Lung microvascular endothelial cell (primary cell): ENCODE measurements at places on chromosomes 6 and 20. TPM values are rescaled to one million over a fixed set of nuclear protein-coding genes. Genes with fewer than 3 reads are reported as not detected.

ELOVL4 gene
- under 0.01 and 0.22 TPM in 2 replicates for total RNA-seq

EEF1A2 gene
- total RNA-seq: 5.2 and 14.8 TPM in 2 replicates

OPRM1 gene
- total RNA-seq: not detected in 2 replicates

SRMS gene
- total RNA-seq: not detected in 2 replicates

PEX6 gene
- total RNA-seq: 6.3 and 19.2 TPM in 2 replicates

REM1 gene
- under 0.01 TPM in 1 of 2 replicates, not detected in the other for total RNA-seq

EMILIN3 gene
- total RNA-seq: under 0.01 TPM in 1 of 2 replicates, not detected in the other

HMGN3 gene
- 44.0 and 61.1 TPM in 2 replicates for total RNA-seq

PNLDC1 gene
- not detected in 2 replicates for total RNA-seq

ZNF831 gene
- under 0.01 and 0.20 TPM in 2 replicates for total RNA-seq

NEU1 gene
- 41.2 and 50.0 TPM in 2 replicates for total RNA-seq

- peak; percentile 44 for DNase-seq
These were observed 131.2 kb downstream of the PFDN4 start for GRCh38 chr20:54339093-54339492.

DNA sequence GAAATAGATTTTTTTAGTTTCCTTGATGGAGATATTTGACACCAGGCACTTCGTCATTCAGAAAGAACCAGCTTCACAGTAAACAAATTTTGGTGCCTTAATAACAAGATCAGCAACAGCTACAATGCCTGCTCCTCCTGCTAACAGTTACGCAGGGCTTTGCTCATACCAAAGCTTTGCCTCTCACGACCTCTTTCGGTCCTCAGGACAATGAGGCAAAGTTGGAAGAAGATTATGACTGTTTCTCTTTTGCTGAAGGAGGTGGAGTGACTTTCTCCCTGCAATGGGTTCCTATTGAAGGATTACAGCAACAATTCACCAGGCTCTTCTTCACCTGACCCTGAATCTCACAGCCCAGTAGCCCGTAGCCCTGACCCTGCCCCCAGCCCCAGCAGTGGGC, 440.1 kb downstream of the PREX1 start:
- DNase-seq: no peak

DNA sequence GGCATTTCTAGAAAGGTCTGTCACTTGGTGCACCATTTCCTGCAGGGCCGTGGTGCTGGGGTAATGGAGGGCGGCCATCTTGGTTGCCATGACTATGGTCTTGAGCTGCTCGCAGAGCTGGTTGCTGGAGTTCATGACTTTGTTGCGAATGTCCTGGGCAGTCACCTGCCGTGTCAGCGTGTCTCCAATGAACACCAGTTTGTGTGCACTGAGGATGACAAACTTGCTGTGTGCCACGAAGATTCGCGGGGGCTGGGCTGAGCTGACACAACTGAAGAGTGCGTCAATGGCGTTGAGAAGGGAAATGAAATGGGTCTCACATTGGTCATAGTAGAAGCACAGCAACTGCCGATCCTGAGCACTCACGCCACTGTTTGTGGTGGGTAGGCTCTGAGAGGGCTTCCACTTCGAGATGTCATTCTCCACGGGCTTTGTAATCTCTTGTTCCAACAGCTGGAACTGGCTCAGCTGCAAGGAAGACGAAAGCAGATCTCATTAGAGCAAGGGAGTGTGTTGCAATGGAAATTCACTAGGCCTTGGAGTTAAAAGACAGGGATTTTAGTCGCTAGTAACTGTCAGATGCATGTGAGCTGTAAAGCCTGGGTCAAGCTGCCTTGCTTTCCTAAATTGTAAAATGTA, 47.1 kb downstream of the NEDD9 start:
- peak; percentile 2 for DNase-seq

GRCh38 chr6:148954934-148955333, 208.1 kb downstream of the UST start:
- no peak for DNase-seq

GRCh38 chr20:10793766-10794165, 120.0 kb upstream of the JAG1 start:
- no peak for DNase-seq

DNA sequence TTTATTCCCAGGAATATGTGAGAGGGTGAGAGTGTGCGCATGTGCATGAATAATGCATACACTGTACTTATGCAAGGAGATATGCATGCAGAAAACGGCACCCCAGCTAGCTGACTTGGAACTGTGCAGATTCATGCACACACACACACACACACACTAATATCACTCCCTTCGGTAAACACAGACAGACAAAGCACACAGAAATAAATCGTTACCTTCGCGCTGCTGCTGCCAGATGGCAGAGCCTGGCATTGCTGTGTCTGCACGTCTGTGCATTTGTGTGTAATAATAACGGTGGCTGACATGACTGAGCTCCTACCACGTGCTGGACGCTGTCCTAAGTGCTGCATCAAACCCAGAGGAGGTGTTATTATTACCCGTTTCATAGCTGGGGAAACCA, 36.8 kb downstream of the PREX1 start:
- DNase-seq: peak; percentile 27

- DNase-seq: no peak
These were observed 219.0 kb downstream of the BMP7 start for GRCh38 chr20:57047281-57048026.

DNA sequence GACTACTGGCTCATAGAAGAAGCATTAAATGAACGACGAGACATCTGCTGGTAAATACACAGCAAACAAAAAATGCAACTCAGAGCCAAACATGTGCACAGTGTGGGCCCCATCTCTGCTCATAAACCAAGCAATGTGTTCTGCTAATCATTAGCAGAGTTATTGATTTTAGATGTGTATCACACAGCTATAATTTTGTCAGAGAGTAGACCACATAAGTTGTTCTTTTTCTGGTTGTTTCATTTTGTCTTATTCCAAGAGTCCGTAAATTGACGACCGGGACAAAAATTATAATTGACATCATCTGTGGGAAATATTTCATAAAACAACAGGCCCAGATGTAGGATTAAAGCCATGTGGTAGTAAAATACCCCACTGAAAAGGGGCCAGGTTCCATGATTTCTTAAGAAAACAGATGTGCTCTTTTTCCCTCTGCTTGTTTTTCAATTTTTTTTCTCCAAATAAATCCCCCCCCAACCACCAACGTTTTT, 423.6 kb downstream of the HAO1 start:
- DNase-seq: no peak

GRCh38 chr20:40173872-40174271, 515.2 kb downstream of the MAFB start:
- no peak for DNase-seq

GRCh38 chr20:60300374-60300773, 342.2 kb downstream of the CDH26 start:
- DNase-seq: no peak

DNA sequence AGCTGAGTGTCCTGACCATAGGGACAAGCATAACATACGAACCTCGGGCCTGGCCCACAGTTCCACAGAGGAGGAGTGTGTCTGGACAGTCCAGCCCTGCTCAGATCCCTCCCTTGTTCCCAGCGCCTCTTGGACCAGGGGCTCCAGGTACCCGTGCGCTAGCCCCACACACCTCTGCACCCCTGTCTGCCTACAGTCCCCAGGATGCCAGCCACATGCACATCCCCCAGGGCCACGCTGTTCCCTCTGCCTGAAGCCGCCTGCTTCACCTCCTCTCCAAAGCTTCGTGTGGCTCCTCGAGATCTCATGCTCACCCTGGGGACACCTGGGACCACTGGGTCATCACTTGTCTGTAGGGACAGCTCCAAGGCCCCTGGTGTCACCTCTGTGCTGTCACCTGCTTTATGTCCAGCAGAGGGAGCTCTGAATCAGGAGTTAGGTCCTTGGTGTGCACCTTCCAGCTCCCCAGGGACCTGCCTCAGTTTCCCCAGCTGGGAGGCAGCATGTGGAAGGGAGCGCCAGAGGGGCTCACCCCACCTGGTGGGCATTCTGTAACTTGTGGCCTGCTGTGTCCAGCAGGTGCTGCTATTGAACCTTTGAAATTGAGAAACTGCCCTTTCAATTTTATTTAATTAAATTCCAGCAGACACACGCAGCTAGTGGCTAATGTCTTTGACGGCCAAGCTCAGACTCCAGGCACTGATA, 7.3 kb upstream of the YTHDF1 start:
- peak; percentile 47 for DNase-seq

- DNase-seq: no peak
These were observed 142.1 kb downstream of the BMP2 start for GRCh38 chr20:6909608-6910007.

DNA sequence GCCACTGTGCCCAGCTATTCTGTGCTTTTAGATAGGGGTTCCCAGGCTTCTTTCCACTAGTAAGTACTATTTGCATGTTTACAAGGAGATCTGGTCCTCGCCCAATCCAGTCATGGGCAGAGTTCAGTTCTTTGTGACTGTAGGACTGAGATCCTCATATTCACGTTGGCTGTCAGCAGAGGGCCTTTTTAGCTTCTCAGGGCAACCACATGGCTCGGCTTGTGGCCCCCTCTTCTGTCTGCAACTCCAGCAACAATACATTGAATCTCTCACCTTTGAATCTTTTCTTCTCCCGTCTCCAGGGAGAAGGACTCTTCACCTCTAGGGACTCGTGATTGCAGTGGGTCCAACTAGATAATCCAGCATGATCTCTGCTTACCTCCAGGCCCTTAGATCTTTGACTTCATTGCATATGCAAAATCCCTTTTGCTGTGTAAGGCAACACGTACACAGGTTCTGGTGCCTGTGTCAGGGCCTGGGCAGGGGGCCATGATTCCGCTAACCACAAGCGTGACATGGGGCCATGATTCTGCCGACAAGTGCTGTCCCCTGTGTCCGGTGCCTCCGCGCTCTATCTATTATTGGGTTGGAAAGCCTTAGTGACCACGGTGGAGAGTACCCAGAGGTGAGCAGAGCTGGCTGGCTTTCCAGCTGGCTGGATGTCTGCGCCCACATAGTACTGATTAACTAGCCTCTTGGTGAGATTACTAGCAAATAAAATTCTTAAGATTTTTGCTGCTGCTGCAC, 5.1 kb downstream of the CCR6 start:
- DNase-seq: no peak

GRCh38 chr20:41249411-41250281, 67.9 kb downstream of the ZHX3 start:
- DNase-seq: peak; percentile 68

DNA sequence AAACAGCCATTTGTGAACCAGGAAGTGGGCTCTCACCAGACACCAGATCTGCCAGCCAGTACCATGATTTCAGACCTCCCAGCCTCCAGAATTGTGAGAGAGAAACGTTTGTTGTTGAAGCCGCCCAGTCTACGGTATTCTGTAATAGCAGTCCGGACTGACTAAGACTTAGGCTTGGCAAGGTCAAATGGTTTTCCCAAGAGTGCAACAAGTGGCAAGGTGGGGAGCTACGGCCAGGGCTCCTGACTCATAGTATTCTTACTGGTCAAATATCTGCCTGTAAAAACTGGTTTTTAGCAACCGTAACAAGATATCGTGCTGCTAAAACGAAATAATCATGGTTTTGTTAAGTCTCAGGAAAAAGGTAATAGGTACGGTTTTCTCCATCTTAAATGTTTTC, 37.8 kb downstream of the MCUR1 start:
- no peak for DNase-seq

DNA sequence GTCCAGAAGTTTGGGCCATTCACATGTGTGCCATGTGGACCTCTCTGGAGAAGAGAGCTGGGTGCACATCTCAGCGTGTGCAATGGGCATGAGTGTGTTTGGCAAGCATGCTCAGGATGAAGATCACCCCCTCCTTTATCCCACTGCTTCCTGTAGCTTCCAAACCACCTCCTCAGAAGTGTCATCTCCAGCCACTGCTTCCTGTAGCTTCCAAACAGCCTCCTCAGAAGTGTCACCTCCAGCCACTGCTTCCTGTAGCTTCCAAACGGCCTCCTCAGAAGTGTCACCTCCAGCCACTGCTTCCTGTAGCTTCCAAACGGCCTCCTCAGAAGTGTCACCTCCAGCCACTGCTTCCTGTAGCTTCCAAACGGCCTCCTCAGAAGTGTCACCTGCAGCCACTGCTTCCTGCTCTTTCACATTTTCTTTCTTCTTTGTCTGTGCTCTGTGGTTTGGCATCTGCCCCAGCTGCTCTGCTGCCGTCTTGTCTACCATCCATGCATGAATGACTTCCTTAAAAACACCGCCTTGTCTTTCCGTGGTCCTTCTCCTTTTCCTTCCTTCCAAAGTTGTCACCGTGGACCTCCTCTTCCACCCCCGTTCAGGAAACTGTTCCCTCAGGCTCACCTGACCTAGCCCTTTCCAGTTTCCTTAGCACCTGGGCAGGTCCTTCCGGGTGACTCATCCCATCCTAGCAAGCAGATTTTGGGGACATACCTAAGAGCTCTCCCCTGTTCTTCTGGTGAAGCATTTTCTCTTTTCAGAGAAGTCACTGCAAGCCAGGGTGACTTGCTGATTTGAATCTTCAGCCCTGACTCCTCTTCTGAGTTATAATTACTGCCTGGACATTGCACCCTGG, 43.5 kb upstream of the TIAM2 start:
- DNase-seq: no peak

- no peak for DNase-seq
These were observed 44.7 kb downstream of the EYA2 start for GRCh38 chr20:46939031-46939965.

- peak; percentile 50 for DNase-seq
These were observed 45.2 kb downstream of the HDGFL1 start for GRCh38 chr6:22614547-22614946.

DNA sequence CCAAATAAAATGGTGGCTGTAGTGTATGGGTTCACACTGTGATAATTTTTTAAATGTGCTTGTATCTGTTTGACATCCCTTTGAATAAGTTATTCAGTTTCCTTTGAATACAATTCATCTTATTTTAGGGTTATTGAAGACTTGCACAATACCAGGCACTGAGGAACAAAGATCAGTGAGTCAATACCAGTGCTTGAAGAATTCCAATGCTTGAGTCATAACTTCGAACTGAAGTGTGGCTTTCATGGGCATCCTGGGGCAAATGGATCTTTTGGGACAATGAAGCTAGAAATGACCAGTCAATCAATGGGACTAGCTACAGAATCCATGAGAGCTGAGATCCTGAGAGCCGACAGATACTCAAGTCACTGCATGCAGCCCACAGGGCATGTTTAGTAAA, 349.9 kb upstream of the FLRT3 start:
- no peak for DNase-seq

DNA sequence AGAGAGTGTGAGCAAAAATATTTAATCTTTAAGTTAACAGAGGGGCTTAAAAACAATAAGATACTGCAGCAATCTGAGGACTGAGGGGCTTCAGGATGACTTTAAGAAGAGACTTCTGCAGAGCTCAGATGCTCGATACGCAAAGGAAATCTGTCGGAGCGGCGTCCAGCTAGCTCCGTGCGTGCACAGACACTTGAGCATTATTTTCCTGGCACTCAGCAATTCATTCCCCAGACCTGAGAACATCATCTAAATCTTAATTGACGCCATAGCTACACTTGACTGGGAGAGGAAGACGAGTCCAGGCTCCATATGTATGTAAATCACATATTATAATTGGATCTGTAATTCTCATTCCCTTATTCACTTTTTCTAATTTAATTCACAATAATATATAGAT, 228.2 kb downstream of the SOD2 start:
- no peak for DNase-seq

GRCh38 chr6:7249946-7250643, 62.9 kb downstream of the SSR1 start:
- DNase-seq: no peak

GRCh38 chr6:157106487-157106886, 216.8 kb downstream of the TMEM242 start:
- DNase-seq: no peak

- peak; percentile 78 for DNase-seq
These were observed at the start of gene BEND6 for GRCh38 chr6:56954403-56955170. TSS of gene BEND6 (plus strand) at chr6:56955107. CDS start at chr6:56981811, 26,704 bp downstream.

- DNase-seq: no peak
These were observed 128.3 kb downstream of the OLIG3 start for GRCh38 chr6:137365707-137366437.
